ENCODE measurements at places on chromosomes 6 and 20.
A peak's percentile ranks its signal among the peaks of the same experiment; 100 is the strongest.

DNA sequence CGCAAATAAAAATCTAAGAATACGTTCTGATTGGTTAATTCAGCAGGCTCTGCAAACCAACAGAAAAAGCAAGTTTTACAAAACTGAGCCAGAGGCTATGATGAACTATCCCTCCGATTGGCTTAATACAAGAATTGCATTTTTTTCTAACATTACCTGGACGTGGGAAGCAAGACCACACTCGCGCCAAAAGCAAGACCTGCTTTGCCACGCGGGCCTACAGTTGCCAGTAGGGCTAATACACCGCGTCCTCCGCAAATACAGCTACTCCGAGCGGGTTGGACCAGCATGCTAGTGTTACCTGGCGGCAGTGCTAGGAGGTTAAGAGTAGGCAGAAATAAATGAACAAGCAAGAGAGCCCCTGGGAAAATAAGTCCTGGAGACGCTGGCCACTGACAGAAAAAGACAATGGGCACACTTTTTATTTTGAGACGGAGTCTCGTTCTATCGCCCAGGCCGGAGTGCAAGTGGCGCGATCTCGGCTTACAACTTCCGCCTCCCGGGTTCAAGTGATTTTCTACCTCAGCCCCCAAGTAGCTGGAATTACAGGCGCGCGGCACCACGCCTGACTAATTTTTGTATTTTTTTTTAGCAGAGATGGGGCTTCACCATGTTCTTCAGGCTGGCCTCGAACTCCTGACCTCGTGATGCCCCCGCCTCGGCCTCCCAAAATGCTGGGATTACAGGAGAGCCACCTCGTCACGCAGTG lies 131.9 kb upstream of the BTN3A2 start:
- DNase-seq = no peak

GRCh38 chr20:50455656-50456451 lies 54.3 kb upstream of the PTPN1 start:
- DNase-seq = no peak

- no peak for DNase-seq
Measured at GRCh38 chr6:133404151-133404550, 163.0 kb downstream of the EYA4 start.

DNA sequence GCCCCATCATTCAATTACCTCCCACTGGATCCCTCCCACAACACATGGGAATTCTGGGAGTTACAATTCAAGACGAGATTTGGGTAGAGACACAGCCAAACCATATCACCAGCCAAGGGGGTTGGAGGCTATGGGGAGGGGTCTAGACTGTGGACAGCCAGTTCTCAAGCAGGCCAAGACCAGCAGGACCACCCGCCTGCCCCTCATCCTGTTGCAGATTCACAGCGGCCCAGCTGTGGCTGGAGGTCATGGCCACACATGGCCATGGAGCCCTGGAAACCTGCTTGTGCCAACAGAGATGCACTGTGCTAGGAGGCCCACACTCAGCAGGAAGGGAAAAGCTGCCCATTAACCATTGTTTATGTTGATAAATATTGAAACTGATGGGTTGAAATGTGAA lies 240.5 kb downstream of the TTLL2 start:
- DNase-seq = no peak

DNA sequence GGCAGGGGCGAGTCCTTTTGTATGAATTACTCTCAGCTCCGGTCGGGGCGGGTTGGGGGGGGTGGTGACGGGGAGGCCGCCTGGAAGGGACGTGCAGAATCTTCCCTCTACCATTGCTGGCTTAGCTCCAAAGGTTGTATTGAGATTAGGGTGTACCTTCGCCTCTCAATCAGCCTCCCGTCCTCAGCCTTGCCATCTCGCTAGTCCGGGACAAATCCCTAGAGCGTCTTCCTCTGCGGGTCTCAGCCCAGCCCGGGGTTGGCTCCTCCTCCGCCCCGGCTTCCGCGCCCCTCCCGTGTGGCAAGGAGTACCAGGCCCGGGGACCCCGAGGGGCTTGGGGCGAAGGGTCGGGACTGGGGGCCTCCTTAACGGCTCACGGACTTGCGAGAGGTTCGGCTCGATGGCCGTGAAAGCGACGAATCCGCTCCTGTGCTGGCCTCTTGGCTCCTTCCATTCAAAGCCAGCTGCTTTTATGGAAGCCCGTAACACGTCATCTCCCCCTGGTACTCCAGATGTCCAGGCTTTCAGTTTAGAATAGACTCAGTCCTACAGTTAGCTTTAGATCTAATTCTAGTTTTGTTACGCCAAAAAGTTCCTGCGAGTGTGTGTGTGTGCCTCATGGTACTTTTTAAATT lies 636 bp upstream of the EEF1A1 start:
- peak; percentile 65 for DNase-seq

- peak; percentile 67 for DNase-seq
Measured at GRCh38 chr6:112016320-112016719, 37.6 kb upstream of the CCN6 start.

DNA sequence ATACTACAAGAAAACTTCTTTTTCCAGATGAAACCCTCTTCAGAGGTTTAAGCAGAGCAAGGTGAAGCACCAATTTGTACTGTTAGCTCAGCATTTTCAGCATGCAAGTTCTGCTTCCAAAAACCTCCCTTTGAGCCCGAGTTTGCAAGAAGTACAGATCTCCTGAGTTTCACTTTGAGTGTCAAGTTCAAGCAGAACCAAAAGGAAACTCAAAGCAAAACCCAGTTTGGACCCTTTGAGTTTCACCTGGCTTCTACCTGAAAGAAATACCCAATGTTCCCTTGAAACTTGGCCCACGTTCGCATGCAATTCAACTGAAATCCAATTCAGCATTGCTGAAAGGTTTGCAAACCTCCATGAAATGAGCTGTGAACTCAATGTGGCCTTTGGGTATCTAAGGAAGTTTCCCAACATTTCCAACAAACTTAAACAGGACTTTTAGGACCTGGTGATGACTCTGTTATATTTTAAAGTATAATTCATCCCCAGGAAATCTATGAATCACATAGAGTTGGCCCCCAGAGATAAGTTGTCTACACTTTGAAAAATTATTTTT lies 62.9 kb upstream of the HBS1L start:
- no peak for DNase-seq

DNA sequence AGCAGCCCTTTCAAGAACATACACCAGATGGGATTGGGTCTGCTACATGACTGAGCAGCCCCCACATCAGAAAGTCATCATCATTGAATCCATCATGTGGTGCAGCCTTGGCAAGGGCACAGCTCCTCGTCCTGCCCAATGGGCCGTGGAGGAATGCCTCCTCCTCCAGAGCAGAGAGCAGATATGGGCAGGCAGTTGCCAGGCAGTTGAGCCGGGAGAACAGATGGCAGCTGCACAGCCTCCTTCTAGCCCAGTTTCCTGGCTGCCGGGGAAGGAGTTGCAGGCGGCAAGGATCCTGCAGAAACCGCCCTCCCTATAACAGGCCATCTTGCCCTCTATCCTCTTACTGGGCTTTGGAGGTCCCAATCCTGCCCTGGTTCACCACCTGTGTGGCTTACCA lies 11.9 kb upstream of the ZFAND3 start:
- no peak for DNase-seq

DNA sequence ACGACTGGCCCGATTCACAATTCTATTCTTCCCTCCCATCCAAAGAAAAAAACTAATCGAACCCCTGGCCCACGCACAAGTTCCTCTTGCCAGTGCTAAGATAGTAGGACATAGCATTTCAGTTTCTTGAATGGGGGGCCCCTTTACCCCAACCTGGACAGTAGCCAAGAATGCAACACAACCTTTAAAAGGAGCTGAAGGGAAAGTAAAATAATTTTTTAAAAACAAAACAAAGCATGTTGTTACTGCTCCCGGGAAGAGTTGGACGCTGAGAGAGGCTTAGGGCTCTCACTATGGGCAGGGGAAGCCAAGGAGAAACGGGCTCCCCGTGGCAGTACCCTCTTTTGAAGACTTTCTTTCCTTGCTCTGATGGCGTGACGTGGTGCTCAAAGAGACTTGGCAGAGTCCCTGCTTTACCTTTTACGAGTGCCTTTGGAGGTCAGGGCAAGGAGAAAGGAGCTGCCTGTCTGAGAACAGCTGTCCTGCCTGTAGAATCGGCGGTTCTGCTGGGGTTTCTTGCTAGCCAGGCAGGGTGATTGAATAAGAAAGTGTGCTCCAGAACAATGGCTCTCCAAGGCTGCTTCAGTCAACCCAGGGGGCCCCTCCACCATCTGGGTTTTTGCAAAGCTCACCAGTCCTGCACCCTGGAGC lies 5.8 kb downstream of the TFAP2C start:
- DNase-seq = no peak

DNA sequence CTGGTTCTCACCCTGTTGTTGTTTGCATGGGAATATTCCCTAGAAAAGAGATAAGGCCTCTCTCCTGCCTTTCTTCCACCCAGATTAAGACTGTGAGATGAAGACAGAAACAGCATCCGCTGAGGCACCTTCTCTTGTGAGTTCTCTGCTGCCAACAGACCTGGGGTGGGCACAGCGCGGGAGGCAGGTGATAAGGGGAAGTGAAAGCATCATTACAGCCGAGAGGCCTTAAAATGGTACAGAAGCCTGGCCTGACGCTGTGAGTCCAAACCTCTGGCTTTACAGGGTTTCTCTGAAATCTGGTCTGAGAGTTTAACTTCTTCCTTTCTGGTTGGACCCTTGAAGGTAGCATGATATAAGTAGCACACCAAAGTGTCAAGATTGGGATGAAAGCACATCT lies 21.0 kb upstream of the IYD start:
- DNase-seq = no peak

DNA sequence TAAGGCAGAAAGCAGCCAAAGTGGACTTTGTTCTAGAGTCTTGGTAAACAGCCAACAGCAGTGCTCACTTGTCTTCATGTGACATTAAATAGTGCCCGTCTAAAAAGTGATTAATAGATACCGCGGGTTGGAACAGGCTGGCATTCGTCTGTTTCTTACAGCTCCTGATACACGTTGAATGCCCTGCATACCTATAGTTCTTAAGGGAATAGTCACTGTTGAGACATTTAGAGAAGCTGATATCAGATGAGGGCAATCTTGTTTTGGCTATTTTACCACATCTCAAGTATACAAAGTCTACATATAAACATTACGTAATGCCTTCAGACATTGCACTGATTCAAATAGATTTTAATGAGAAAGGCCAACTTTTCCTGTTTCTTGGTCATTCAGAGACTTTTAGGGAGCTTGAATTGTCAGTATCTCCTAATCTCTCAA lies 374.9 kb upstream of the FLRT3 start:
- no peak for DNase-seq

DNA sequence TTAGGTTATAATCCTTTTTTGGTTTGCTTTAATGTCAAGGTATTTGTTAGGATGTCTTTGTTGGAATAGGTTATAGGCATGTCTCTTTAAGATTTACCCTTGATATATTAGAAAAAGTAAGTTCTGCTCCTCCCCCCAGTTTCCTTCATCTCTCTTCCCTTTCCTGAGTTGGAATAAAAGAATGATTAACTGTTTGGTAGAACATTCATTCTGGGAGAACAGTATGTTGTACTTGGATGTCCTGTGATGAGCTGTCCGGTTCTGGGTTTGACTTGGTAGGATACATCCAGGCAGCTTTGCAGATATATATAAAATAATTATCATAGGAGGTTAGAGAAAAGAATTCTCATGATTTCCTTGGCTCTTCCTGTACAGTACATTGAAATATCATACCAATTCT lies 199.6 kb upstream of the RREB1 start:
- DNase-seq = no peak

- no peak for DNase-seq
Measured at GRCh38 chr20:19047040-19047950, 165.1 kb upstream of the SLC24A3 start.

DNA sequence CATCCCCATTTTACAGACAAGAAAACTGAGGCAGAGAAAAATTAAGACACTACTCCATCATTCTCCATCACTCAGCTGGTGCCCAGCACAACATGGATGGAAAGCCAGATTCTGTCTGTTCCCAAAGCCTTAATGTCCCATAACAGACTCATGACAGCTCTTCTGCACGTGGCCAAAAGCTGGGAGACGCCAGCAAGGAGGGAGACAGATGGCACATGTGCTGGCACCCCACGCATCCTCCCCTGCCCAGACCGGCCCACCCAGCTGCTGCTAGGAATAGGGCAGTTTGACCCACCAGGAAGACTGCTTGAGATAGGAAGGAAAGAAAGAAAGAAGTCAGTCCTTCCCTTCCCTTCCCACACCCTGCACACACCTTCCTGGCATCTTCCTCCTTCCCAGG lies 96.3 kb downstream of the PREX1 start:
- DNase-seq = no peak

DNA sequence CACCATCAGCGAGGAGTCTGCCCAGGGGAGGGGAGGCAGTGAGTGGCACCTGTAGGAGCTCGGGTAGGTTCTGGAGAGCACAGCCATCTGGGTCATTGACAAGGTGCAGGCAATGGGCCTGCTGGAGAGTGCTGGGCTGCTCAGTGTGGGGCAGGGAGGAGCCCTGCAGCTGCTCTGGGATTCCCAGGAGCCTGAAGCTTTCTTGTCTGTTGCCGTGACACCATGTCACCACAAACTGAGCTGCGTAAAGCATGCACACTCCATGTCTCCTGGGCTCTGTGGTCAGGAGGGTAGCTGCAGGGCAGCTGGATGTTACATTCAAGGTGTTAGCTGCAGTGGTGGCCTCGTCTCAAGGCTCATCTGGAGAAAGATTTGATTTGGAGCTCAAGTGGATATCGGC lies 4.5 kb upstream of the SLC22A1 start:
- DNase-seq = no peak

- no peak for DNase-seq
Measured at GRCh38 chr6:114430534-114431124, 87.8 kb upstream of the HS3ST5 start.

DNA sequence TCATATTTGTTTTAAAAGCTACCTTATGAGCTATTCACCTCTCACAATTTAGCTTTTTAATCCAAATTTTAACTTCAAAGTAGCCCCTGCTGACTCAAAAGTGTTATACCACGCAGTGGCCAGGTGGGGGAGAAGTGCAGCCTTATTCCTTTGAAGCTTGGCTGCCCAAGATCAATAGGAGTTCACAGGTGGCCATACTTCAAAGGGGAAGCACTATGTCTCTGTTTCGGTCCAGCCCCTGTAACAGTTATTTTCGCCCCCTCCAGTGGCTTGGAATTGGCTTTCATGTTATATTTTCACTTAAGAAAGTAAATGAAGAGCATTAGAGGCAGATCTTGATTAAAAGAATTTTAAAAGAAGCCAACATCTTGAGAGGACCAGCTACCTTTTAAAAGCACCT lies 608.4 kb downstream of the EPHA7 start:
- no peak for DNase-seq

GRCh38 chr6:43741829-43742228 lies 28.2 kb upstream of the VEGFA start:
- DNase-seq = no peak

DNA sequence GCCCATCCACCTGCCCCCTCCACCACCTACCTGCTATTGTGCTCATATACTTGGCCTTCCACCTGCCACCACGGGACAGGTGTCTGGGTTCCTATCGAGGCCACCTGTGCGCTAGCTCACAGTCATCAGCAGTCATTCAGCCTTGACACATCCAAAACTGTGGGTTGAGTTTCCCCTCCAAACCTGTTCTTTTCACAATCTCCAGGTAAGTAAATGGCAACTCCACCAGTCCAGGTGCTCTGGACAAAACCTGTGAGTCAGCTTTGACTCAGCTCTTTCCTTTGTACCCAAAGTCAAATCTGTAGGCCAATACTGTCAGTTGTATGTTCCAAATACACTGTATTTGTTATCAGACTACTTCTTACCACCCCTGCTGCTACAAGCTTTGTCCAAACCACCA lies 52.6 kb downstream of the SPTLC3 start:
- DNase-seq = no peak
